ENCODE measurements at places on chromosomes 2 and 18.

GRCh38 chr2:151614606-151615306 lies 119.5 kb downstream of the NEB start:
- DNase-seq = no peak

DNA sequence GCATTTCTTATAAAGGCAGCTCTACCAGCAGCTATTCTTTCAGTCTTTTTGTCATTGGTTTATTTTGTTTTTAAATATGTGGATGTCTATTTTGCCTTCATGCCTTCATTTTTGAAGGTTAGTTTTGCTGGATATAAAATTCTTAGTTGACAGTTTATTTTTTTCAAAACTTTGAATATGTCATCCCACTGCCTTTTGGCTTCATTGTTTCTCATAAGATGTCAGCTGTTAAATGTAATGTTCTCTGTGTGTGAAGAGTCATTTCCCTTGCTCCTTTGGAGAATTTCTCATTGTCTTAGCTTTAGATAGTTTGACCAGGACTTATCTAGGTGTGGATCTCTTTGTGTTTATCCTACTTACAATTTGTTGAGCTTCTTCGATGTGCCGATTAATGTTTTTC lies 213.5 kb downstream of the KIAA1328 start:
- DNase-seq = no peak

GRCh38 chr2:25219621-25220020 lies 51.2 kb upstream of the POMC start:
- no peak for DNase-seq

DNA sequence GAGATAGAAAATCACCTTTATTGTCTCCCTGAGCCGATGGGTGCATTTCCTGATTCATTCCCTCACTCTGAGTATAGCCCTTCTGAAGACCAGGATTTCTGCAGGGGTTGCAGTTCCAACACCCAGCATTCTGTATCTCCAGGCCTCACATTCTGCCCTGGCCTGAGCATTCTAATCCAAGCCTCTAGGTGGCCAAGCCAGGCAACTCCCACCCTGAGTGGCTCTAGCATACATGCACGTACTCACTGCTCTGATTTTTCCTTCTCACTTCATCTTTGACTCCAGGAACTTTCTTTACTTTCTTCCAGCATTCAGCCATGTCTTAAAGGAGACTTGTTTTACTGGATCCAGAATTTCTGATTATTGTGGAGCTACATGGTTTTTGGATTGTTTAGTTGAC lies 100.7 kb upstream of the STK39 start:
- peak; percentile 50 for DNase-seq

- no peak for DNase-seq
Observed at GRCh38 chr18:48011926-48012465, 81.5 kb upstream of the SMAD2 start.

- no peak for DNase-seq
Observed at GRCh38 chr2:145617906-145618305, 1098.0 kb upstream of the ZEB2 start.

DNA sequence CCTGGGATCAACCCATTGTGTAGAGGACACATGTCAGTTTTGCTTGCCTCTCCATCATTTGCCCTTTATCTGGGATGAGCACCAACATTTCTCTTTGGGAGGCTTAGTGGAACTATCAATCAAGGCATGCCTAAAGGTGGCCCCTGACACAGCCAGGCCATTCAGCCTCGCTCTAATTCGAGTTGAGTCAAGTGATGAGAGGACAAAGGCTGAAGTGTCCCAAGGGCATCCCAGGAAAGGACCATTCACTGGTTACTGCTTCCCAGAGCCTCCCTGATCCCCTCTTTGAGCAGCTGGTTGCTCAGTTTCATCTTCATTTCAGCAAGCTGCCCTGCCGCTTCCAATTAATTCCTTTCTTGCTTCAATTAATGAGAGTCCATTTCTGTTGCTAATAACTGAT lies 63.5 kb downstream of the DNER start:
- DNase-seq = no peak

GRCh38 chr2:100718065-100718629 lies 101.8 kb upstream of the NPAS2 start:
- DNase-seq = no peak

DNA sequence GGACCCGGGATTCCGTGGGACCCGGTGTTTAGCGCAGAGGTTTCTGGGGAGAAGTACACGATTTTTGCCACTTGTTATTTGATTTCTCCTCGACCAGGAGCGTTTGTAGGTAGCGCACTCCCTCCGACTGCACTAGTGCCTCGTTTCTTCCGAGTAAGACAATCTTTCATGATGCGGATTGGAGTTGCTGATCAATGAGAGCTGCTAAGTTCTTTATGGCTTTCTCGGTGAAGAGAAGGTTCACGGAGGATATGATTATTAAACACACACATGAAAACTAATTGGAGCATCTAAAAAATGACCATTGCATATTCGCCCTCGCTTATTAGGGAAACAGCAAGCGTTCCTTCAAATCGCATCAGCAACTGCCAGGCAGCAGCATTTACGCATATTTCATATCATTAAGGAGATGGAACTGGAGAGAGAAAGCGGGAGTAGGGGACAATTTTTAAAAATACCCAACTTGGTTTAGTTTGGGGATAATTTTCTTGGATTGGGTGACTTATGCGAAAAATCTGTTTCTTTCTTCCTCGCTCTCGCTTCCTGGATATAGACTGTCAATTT lies 616 bp downstream of the EML6 start:
- DNase-seq = peak; percentile 51

DNA sequence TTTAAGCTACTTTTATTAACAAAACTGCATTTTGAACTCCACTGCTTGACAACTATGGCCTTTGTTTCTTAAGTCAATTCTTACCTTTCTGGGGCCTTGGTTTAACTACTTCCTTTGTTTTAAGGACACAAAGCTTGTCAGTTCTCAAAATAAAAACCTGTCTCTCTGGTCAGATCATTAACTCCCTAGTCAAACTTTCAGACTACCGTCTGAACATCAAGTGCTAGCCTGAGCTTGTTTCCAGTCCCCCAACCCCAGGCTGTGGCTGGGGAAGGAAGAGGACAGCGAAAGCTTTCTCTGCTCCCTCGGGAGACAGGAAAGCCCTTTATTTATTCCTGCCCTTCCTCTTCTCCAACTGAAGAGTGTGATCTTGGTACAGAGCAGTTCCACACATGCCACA lies 1.7 kb downstream of the SH3YL1 start:
- DNase-seq = no peak

- DNase-seq = no peak
Observed at GRCh38 chr2:62800618-62801017, 95.1 kb downstream of the EHBP1 start.

DNA sequence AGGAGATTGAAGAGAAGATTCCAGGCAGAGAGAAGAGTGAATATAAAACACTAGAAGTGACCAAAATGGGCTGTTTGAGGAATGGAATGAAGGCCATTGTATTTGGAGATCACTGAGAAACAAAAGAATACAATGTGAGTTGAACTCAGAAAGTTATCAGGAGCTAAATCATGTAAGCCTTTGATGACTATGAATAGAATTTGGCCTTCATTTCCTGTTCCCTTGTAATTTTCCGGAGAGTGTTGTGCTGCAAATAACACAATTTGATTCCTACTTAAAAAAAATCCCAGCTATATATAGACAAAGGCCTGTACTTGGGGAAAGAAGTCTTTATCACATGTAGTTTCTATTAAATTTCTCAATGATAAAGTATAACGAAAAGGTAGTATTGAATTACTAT lies 33.7 kb upstream of the KYNU start:
- no peak for DNase-seq

- DNase-seq = peak; percentile 51
Observed at GRCh38 chr2:144152817-144153271, 367.1 kb downstream of the ZEB2 start.

DNA sequence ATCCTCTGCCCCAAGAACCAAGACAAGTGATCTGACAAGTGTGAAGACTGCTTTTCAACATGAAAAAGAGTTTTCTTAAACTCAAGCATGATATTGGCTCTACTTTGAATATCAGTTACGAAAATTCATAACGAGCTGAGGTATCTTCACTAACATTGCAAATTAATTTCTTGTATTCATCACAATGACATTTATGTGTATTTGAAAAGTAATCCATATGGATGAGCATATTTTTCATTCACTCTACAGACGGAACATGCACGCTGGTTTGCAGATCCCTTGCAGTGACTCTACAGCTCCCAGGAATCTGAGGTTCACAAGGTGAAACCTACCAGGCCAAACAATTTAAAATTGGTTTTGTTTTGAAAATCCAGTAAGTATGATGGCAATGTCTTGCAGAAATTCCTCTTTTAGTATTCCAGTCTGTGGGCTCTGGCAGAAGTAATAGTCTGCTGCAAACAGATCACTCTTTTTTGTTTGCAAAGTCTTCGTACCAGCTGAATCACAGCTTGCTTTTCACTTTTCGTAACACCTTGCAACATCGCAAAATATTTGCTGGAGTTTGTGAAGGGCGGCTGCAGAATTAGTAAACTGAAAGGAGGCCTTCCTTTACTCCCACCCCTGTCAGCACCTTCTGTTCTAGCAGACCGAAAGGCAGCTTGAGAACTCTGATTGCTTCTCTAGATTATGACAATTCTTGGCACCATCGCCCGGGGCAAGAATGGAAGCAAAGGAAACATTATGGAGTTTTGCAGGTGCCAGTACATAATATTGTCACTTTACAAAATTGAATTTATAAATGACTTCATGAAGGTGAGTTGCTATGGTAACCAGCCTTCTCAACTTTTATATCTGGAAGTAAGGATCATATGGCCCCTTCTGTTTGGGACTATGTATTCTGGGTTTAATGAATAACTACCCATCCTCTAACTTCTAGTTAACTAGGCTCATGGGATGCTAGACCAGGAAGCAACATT lies 168.7 kb downstream of the TMEM247 start:
- DNase-seq = no peak

GRCh38 chr2:38386377-38386776 lies 9.3 kb upstream of the ATL2 start:
- DNase-seq = peak; percentile 22

GRCh38 chr2:204072443-204073324 lies 136.1 kb downstream of the ICOS start:
- peak; percentile 42 for DNase-seq
